Left colon (tissue), 2 donors: ENCODE measurements at places on chromosomes 3 and 15.

DNA sequence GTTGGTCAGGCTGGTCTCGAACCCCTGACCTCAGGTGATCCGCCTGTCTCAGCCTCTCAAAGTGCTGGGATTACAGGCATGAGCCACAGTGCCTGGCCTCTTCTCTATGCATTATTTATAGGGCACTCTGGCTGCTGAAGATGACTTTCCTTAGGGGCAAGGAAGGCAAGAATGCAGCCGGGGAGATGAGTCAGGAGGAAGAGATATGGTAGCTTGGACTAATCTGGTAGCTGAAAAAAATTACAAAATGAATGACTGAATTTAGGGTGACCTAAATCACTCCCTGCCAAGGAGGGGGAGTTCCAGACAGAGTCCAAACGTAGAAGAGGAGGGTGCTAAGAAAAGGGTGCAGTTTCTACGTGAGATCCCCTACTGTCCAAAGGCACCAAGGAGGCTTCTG, 14.2 kb downstream of the RHCG start:
- DNase-seq = no peak

DNA sequence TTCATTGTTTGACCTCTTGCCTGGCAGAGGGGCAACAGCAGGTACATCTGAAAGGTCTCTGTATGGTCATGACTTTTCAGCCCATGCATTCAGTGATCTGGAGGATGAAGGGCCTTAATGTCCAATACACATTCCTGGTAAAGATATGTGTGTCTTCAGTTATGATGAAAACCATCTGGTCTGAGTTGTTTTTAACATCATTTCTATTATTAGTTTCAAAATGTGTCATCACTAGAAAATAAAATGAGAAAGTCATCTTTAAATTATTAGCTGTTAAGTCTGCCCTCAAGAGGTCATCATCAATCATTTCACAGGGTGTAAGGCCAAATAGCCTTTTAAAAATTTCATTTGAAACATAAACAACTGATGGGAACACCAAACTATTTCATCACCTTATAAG, 92.1 kb upstream of the PLSCR4 start:
- no peak for DNase-seq

- no peak for DNase-seq
Observed at GRCh38 chr3:32685543-32686185, 676 bp downstream of the CNOT10 start.

GRCh38 chr3:43963208-43963607, 272.5 kb downstream of the ABHD5 start:
- no peak for DNase-seq

DNA sequence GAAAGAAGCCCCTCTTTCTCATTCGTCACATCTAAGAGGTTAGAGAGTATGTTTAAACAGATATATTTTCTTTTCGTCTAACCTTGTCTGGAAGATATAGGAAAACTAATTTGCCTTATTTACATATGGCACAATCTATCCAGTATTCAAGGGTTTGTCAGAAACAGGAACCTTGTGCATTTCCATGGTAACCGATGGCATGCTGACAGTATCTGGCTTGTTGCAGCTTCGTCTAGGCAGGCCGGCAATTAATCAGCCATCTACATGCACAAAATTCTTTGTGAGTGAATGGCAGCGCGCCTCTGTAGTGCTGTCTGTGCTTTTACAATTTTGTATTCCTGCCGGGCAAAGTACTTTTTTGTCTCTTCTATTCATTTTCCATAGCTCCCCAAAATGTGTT, 294.0 kb upstream of the SOX2 start:
- no peak for DNase-seq

- no peak for DNase-seq
Observed at GRCh38 chr3:74347563-74348268, 266.7 kb downstream of the CNTN3 start.

DNA sequence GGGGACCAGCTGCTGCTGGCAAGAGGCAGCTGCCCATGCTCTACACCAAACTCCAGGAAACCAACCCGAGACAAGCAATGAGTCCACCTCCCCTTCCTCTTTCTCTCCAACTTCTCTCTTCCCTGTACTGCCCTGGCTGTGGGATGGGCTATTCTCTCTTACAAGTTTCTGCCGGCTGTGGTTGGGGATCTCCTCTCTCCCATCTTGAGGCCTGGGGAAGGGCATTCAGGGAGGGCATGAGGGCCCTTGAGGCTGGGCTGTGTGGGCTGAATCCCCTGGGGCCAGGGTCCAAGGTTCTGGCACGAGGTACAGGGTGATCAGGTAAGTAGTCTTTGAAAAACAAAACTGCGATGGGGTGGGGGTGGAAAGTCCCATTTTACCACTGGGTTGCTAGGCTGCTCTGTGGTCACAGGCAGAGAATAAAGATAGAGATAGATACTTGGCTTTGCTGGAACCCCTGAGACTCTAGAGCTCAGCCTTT, 32.3 kb upstream of the CTSH start:
- DNase-seq = no peak

- peak; percentile 49 for DNase-seq
Observed at GRCh38 chr15:90161950-90162361, 39.2 kb upstream of the SEMA4B start.

DNA sequence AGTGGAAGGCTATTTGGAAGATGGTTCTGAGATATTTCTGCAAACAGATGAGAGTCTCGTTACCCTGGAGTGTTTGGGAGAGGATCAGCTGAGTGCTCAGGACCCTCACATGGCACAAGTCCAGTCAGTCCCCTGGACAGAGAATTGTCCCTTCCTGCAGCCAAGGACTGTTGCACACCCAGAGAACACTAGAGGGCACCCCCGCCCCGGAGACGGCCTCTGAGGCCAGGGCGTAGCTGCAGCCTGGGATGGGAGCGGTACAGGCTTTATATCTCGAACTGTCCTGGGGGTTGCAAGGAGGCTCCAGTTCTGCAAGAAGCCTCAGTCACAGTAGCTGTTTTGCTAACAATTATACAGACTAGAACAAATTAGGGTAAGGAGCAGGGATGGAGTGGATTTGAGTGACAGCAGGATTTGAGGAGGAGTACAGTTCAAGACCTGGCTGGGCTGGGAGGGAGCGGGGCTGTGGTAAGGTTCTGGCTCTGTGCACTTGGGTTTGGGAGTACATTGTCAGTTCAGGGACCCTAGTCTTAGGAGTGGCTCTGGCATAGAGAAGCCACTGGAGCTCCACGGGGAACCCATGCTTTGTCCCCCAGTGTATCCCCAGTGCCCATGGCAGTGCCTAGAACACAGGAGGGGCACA, 67.6 kb upstream of the HACD2 start:
- DNase-seq = peak; percentile 85

DNA sequence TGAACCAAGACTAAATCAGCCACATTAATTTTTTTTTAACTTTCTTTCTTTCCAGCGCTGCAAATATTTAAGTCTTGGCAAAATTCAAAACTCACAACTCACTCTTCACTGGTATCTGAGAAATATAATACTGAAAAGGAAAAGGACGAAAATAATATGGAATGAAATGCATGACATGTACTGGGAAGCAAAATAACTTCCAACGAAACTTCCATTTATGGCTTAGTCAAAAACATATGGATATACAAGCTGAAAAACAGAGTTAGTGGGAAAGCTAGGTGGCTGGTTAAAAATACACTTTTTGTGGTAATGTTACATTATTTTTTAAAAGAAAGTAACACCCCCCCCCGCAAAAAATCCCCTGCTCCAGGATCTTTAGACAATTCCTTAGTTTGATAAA, 86.1 kb downstream of the TM4SF4 start:
- no peak for DNase-seq

DNA sequence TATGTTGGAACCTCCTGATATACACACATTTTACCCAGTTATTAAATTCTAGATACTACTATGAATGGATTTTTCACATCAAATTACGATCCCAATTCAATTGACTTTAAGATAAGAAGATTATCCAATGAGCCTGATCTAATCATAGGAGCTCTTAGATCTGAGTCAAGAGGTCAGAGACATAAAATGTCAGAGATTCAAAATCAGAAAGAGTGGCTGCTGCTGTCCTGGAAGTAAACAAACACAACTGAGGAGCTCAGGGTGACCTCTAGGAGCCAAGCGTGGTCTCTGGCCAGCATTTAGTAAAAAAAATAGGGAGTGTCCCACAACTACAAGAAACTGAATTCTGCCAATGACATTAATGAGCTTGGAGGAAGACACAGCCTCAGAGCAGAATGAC, 557.1 kb upstream of the CBLB start:
- DNase-seq = no peak

GRCh38 chr3:81218023-81218422, 543.4 kb downstream of the GBE1 start:
- DNase-seq = no peak

DNA sequence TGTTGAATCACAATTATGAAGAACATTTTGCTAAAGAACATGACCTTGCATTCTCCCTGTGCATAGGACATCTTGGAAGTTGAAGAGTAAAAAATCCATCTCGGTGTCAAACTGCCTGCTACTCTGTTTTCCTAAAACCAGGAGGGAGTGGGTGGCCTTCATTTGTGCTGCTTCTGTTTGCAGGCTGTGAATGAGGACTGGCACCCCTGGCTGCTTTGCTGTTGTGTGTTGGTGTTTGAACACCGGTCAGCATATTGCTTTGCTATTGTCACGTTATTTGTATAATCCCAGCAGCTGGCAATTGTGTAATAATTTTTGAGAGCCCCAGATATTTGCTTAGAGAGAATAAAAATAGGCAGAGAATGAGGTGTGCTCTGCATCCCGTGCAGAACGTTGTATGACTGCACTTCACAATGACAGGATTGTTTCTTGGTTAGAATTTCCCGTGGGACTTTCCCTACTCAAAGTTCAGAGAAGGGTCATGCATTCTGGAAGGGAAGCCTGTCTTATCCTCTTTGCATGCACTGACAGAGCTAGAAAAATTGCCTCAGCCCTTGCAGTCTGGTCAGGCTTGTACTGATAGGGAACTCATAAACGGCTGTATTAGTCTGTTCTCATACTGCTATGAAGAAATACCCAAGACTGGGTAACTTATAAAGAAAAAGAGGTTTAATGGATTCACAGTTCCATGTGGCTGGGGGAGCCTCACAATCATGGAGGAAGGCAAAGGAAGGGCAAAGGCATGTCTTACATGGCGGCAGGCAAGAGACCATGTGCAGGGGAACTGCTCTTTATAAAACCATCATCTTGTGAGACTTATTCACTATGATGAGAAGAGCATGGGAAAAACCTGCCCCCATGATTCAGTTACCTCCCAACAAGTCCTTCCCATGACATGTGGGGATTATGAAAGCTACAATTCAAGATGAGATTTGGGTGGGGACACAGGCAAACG, 16.3 kb downstream of the SV2B start:
- DNase-seq = no peak

DNA sequence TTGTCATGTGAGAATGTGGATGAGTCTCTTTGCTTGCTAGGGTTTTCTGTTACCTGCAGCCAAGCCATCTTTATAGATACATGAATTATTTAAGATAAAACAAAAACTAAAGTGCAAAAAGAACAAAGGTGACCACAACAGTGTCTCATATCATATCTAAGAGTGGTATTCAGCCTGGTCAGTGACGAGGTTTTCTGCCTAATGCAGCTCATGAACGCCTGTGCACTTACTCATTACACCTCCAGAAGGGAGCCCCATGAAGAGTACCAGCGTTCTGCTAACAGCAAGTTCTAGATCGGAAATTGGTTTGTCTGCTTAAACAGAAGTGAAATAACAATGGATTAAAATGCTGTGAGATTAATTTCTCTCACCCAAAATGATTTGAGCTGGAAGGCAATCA, 19.2 kb downstream of the PXYLP1 start:
- no peak for DNase-seq

DNA sequence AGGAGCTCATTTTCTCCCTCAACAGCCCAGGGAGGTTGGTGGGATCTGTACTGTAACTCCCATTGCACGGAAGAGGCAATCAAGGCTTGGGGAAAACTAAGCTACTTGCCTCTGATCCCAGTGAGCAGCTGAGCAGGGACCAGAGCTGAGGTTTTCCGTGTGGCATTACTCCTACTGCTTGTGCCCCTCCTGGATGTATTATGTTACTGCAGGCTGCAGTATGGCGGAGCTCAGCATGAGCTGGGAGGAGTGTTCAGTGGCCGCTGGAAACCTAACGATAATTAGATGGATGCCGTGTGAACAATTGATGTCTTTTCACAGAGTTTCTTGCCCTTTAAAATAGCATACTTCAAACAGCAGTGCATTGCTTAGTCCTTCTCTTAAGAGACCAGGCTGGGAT, 2.0 kb upstream of the TPRG1 start:
- DNase-seq = no peak

DNA sequence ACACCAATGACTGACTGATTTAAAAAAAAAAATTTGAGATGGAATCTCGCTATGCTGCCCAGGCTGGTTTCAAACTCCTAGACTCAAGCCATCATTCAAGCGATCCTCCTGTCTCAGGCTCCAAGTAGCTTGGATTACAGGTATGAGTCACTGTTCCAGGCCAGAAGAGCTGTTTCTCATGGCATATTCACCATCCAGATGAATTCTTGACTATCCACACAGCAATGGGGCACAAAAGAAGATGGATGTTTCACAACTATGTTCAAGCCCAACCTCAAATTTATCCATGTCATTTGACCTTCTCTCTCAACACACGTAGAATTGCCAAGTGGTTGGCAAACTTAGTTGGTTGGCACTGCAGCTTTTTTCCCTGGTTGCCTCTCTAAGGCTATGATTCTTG, 40.6 kb downstream of the PRICKLE2 start:
- DNase-seq = no peak

- no peak for DNase-seq
Observed at GRCh38 chr3:25503898-25504301, 75.8 kb downstream of the RARB start.

GRCh38 chr3:66618066-66618465, 117.2 kb upstream of the LRIG1 start:
- DNase-seq = no peak

DNA sequence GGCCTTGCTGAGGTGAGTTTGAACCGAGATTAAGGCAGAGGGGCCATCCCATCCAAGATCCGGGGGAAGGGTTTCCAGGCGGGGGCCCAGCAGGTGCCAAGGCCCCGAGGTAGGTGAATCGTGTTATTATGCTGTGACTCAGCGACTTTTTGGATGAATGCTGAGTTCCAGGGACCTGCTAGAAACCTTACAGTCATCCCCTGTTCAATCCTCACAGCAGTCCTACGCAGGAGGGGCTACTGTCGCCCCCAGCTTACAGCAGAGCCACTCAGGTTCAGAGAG, 40.9 kb downstream of the DNAJB8 start:
- no peak for DNase-seq

DNA sequence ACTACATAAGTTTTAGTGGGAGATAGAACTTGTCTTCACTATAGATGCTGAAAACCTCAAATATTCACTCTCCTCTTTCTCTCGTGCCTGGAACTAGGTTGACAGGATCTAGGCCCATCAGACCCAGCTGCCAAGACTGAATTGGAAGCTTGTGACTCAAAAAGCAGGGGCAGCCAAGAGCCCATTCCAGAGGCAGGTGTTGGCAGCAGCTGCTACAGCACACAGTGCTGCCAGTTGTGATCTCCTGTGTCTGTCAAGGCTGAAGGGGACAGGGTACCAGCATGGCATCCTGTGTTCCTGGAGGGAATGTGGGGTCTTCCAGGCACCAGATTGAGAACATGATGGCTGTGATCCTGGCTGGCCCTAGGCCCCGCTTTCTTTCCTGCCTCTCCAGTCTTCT, 92.5 kb upstream of the MB21D2 start:
- DNase-seq = no peak
